Effector memory CD4-positive, alpha-beta T cell (primary cell): ENCODE measurements at places on chromosomes 2 and 18.

DNA sequence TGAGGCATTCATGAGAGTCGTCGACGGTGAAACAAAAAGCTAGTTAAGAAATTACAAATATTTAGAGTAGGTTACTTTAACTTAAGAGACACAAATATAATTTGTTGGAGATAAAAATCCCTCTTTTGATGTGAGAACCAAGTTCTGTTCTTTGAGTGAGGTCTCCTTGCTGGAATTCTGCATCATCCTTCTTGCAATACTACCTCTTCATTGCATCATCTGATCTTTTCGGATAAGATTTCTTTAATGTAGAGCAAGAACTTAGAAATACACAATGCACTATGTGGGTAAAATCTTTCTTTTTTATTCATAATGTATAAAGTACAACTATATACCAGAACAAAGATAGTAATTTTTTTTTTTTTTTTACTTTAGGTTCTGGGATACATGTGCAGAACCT is 118.4 kb downstream of the ARL4C start:
- no peak for DNase-seq

- no peak for DNase-seq
Measured at GRCh38 chr18:11149441-11150270, at the start of gene PIEZO2. TSS of gene PIEZO2 (minus strand) at chr18:11149569. CDS start at chr18:11148588, 981 bp downstream.

DNA sequence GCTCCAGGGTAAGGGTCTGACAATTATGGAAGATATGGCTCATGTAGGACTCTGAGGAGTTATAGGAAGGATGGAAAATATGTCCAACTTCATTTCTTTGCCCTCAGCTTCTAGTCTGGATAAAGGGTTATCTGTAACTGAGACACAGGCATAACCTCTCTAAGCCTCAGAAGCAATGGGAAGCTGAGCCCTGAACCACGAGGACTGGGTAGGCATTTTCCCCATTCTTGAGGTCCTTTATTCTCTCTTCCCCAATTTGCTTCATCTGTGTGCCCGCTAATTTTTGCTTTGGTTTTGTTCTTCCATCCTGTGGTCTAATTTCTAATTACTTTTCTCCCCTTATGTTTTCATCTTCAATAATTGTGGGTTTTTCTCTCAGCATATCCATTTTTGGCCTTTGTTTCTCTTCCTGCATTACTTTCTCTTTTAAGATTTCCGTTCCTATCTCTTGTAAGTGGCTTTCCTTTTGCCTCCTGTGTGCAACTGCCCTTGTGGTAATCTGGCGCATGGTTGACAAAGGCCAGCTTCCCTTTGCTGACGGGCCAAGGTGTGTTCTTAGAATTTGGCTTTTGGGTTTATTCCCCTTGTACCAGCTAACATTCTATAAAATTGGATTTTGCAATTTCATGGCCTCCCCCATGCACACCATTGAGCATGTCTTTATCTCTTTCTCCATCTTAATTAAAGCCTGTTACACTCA is 343.8 kb downstream of the TXNL1 start:
- no peak for DNase-seq

- no peak for DNase-seq
Measured at GRCh38 chr2:207230261-207231105, 64.7 kb upstream of the KLF7 start.

- DNase-seq = no peak
Measured at GRCh38 chr2:57890464-57890863, 156.1 kb upstream of the VRK2 start.

DNA sequence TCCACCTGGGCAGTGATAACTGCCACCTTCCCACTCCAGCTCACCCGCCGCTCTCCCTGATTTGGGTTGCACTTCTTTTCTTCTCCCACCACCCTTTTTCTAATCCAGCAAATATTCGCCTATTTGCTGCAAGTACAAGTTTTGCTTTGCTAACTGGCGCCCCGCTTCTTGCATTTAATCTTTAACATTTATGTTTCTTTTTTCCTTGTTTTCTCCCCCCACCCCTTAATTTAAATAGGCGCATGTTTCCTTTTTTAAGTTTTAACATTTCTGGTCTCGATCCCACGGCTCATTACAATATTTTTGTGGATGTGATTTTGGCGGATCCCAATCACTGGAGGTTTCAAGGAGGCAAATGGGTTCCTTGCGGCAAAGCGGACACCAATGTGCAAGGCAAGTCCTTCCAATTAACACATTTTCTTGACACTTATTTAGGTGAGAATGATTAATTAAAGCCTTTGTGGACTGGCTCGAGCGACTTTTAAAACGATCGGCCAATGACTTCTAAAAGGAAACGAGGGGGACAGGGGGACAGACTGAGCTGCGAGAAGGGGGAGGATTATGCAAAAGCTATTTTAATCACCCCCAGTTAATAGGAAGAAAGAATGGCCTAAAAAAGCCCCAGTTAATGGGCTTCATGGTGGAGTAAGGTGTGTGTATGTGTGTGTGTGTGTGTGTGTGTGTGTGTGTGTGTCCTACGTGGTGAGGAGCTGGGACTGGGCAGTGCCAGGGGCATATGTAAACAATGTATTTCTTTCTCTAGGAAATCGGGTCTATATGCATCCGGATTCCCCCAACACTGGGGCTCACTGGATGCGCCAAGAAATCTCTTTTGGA is 1.6 kb downstream of the TBR1 start:
- DNase-seq = no peak

- no peak for DNase-seq
Measured at GRCh38 chr18:37383036-37383785, 182.4 kb downstream of the CELF4 start.

DNA sequence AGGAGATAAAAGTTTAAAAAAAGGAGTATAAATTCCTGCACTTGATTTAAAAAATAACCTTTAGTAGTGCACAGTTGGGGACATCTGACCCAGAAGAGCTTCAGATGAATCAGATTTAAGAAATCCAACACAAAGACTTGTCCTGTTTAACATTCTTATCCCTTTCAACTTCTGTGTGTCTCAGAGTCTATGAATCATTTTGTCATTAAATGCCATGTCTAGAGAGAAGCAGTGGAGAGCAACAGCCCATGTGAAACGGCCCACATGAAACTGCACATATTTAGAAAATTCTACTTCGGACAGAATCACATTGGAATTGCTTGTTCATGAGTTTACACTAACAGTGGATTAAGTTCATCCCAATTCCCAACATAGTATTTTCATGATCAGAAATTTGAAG is 278.6 kb downstream of the SLC8A1 start:
- no peak for DNase-seq

DNA sequence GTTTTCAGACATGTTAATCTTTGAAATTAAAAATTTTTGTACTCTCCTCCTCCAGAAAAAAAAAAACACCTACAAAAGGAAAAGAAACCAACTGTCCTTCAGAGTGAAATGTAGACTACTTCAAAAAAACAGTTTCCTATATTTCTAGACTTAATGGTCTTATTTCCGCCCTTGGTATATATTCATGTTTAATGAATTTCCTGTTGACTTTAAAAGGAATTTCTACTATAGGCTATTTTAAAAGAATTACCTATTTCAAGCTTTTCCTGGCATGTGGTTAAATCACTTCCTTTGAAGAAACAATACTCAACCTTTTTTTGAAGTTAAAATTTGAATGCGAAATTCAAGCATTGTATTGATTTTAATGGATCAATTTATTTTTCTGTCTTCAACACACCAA is 29.2 kb downstream of the GULP1 start:
- DNase-seq = no peak

DNA sequence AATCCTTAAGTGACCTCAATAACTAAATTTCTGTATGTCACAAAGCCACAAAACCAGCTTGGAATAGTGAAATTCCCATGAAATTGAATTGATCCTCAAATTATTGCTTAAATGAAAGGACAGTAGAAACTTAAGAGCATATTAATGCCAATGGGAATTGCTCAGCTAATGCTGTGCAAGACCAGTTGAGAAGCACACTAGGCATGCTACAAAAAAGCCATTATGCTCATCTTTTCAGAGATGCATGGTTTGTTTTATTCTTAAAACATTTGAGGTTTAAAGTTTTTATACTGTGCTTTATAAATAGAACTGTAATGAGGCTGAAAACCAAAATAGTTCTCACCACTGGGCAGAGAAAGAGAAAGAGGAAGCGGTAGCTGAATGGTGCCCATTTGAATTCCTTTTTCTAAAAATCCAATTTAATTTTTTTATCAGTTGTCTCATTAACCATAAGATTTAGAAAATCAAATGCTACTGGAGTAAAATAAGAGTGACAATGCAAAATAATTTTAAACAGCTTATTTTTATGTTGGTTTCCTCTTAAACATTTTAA is 98.6 kb downstream of the LNPK start:
- no peak for DNase-seq

- DNase-seq = no peak
Measured at GRCh38 chr18:68298330-68298729, 416.6 kb downstream of the TMX3 start.

GRCh38 chr2:220985561-220985960 is 586.5 kb downstream of the EPHA4 start:
- DNase-seq = no peak

DNA sequence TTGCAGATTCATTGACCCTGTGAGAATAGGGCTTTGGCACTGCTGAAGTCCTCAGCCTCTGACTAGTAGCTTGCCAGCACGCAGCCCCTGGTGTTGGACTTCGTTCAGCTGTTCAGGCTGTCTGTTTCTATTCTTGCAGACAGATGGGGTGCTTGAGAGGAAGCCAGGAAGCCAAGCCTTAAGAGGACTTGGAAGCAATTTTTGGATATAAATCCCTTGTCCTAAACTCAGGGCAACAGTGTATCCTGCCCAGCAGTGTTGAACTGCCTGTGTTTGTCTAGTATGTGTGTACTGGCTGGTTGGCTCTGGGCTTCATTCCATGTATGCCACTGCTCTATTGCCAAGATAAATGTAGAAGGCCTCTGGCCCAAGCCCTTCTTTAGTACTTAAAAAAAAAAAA is 108.6 kb downstream of the COMMD1 start:
- no peak for DNase-seq

- DNase-seq = no peak
Measured at GRCh38 chr2:234345921-234346320, 151.0 kb downstream of the ARL4C start.

- no peak for DNase-seq
Measured at GRCh38 chr18:9017905-9018227, 84.6 kb upstream of the NDUFV2 start.

GRCh38 chr2:60826111-60826510 is 55.3 kb upstream of the REL start:
- no peak for DNase-seq

GRCh38 chr2:56739413-56739812 is 555.6 kb downstream of the CCDC85A start:
- DNase-seq = no peak
